ENCODE measurements at places on chromosomes 12 and 14. TPM values are rescaled to one million over a fixed set of nuclear protein-coding genes. Genes with fewer than 3 reads are reported as not detected.

Gene NAV3
- polyA plus RNA-seq, result 30.8 TPM

Gene STAC3
- polyA plus RNA-seq, result 0.33 TPM

Gene TROAP
- polyA plus RNA-seq, result 22.4 TPM

Gene RAPGEF3
- polyA plus RNA-seq, result 0.95 TPM

Gene BHLHE41
- polyA plus RNA-seq, result 7.4 TPM

Gene RPL10L
- not detected for polyA plus RNA-seq

Gene RNFT2
- polyA plus RNA-seq, result 0.95 TPM

Gene NYNRIN
- polyA plus RNA-seq, result 7.2 TPM

Gene PFKM
- 88.4 TPM for polyA plus RNA-seq

Gene PIGH
- polyA plus RNA-seq, result 14.2 TPM

Gene ALX1
- polyA plus RNA-seq, result not detected

Gene MGP
- polyA plus RNA-seq, result 15.9 TPM

GRCh38 chr12:14769466-14769968 lies 33.8 kb downstream of the WBP11 start:
- peak; percentile 46 for DNase-seq

GRCh38 chr12:77940567-77940966 lies 109.9 kb downstream of the NAV3 start:
- peak; percentile 51 for DNase-seq

GRCh38 chr14:31487886-31488285 lies at the start of gene GPR33:
Gene GPR33, minus strand, starts transcription at chr14:31488039. Its CDS starts 4,074 bp downstream, at chr14:31483965.
- DNase-seq, result no peak

DNA sequence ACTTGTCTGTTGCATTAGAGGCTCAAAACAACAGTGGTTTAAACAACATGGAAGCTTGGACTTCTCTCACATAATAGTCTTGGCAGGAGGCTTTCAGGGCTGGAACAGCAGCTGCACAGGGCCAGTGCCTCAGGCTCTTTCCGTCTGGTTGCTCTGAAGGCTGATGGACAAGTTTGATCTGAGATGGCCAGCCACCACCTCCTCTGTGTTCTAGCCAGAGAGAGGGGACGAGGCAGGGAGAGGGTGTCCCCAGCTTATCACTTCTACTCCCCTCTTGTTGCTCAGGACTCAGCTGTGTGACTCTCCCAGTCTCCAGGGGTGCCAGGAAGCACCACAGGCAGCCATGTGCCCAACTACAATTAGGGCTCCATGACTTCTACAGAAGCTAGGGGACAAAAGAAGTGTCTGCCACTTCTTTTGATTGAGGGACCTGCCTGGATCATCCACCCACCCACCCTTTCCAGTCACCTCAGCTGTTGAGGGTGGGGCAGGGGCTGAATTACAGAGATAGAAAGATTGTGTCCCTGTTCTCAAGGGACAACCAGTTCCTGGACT lies 46.6 kb downstream of the SMIM41 start:
- DNase-seq, result no peak

DNA sequence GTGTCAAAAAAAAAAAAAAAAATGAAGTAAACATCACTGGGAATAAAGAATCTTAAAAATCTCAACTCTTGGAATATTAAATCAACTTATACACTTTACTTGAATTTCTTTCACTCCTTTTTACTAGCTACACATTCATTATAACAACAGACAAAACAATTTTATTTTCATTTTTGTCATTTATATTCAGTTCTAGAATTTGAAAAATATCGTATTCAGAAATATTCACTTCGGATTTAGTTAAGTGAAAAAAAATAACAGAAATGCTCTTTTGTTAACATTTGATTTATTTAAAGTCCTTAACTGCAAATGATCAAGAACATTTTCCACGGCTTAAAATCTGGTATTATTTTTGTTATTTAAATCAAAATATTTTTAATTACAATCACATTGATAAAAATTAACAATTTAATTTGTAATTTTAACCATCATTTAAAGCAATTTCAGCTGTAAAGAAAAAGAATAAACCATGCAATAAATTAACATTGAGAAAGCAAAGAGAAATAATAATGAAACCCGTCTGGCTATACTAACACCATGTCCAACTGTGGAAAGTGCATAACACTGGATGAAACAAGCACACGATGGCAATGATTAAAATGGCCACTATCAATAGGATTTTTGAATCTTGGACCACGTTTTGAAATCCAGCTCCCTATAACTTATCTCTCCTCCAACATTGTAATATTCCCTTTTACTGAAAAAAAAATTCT lies 5.2 kb downstream of the FOXA1 start:
- no peak for DNase-seq

DNA sequence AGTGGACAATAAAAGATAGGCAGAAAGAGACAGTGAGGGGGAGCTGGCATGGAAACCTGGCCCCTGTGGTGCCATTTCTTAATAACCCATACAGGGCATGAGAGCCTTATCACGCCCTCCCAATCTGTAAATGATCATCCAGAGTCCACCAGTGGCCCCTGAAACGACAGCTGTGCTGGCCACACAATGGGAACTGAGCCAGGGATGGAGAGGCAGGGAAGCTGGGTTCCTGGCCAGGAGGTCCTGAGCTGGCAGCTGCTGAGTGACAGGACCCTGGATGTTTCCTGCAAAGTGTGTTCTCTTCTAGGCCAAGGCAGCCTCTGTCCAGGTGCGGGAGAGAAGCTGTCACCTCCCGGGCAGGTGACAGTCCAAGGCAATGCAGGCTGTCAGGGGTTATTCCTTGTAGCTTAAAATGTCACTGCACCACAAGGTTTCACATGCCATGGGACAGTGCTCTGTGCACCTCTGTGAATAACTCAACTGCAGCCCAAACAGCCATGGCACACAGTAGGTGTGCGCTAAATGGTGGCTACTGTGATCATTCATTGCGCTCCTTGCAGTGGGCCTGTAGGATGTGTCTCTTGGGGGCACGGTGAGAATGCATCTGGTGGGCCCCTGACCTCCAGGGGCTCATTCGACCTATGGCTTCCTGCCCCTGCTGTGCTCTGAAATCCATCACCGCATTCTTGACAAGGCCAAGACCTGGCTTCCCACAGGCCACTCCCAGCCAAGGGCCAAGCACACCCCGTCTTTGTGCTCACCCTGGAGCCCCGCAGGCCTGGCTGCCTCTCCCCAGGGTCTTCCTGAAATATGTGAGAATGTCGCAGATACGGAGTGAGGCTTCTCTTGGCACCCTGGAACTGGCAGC lies 46.3 kb upstream of the BCL11B start:
- no peak for DNase-seq

- peak; percentile 25 for DNase-seq
Measured at GRCh38 chr14:73237219-73237785, at the start of gene PAPLN. Gene PAPLN, plus strand, starts transcription at chr14:73237506. Its CDS starts 2,273 bp downstream, at chr14:73239779.

DNA sequence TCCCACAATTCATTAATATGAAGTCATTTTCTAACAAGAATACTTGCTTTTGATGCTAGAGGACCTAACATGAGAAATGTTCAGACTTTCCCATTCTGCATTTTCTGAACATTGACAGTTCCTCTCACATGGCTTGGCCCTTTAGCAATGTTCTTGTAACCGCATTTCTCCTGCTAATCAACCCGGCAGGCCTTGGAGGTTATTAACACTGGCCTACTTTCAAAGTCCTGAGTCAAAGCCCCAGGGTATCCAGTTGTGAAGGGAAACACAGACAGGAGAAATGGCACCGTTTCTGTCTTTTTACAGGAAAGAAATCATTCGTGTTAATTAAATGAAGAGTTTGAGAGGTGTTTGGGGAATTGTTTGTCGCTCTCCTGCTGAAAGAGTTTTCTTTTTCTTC lies 446.5 kb upstream of the MIS18BP1 start:
- DNase-seq, result no peak

DNA sequence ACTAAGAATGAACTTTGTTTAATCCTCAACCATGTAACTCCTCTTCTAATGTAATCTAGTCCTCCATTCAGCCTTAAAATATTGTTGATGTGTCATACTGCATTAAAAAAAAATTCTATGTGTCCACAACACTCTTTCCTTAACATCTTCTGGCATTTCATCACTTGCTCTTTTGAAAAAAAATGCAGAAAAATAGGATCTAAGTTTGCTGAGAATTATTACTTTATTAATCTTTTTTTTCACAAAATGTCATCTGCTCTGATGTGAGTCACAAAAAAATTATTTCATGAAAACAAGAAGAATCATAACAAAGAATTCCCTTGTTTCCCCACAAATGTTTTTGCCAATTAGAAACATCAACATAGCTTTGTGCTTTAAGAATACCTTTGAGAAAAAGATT lies 410.1 kb upstream of the MGAT4C start:
- peak; percentile 18 for DNase-seq

GRCh38 chr14:93962701-93963601 lies 13.4 kb downstream of the ASB2 start:
- DNase-seq, result peak; percentile 31

DNA sequence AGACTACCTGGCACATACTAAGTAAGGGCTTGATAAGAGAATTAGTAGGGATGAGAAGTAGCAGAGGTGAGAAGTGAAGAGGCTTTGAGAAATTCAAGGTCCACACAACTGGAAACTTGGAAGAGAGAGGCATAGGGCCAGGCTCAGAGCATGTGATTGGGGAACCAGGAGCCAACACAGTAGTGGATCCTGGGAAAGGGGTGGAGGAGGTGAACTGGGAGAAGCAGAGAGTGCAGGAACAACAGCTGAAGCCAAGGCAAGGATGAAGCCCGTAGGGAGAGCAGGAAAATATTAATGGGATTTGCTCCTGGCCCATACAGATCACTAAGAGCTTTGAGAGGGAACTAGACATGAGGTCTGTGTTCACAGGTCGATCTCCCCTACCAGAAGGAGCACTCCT lies 1.4 kb upstream of the ITGB7 start:
- no peak for DNase-seq

- no peak for DNase-seq
Measured at GRCh38 chr14:38710881-38711280, 392.2 kb downstream of the SEC23A start.

Measured in fibroblast of lung (primary cell).